Bronchial epithelial cell (primary cell): ENCODE measurements at places on chromosomes 11 and 22. TPM values are rescaled to one million over a fixed set of nuclear protein-coding genes. Genes with fewer than 3 reads are reported as not detected.

TMEM151A gene
- not detected in 2 replicates for total RNA-seq

C11orf97 gene
- not detected in 2 replicates for total RNA-seq

TUB gene
- 0.13 and 0.26 TPM in 2 replicates for total RNA-seq

CEND1 gene
- total RNA-seq = not detected in 2 replicates

OR51A4 gene
- not detected in 2 replicates for total RNA-seq

DNA sequence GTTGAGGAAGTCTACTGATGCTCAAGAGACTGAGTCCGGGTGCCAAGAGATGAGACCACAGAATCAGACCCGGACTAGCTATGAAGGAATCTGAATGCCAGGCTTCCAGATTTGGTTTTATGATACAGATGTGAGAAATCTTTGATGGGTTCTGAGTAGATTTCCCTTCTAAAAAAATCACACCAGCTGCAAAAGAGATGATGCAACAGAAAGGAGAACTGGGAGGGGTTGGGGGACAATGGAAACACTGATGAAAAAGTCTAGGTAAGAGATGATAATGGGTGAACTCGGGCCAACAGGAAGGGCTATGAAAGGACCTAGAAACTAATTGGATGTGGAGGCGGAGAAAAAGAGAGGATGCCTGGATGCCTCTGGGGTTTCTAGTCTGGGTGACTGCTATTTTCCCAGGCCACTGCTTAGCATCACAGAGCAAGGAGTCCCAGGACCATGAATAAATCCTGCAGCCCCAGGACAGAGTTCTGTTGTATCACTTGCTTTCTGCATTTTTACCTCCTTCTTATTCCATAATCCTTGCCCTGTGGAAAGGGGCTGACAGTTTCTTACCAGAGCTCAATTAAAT lies 115.4 kb upstream of the SEZ6L start:
- DNase-seq = no peak

GRCh38 chr22:42439821-42440674 lies 7.8 kb upstream of the NFAM1 start:
- DNase-seq = no peak

- no peak for DNase-seq
These were observed 98.7 kb upstream of the OR5AK2 start for GRCh38 chr11:56889986-56890385.

DNA sequence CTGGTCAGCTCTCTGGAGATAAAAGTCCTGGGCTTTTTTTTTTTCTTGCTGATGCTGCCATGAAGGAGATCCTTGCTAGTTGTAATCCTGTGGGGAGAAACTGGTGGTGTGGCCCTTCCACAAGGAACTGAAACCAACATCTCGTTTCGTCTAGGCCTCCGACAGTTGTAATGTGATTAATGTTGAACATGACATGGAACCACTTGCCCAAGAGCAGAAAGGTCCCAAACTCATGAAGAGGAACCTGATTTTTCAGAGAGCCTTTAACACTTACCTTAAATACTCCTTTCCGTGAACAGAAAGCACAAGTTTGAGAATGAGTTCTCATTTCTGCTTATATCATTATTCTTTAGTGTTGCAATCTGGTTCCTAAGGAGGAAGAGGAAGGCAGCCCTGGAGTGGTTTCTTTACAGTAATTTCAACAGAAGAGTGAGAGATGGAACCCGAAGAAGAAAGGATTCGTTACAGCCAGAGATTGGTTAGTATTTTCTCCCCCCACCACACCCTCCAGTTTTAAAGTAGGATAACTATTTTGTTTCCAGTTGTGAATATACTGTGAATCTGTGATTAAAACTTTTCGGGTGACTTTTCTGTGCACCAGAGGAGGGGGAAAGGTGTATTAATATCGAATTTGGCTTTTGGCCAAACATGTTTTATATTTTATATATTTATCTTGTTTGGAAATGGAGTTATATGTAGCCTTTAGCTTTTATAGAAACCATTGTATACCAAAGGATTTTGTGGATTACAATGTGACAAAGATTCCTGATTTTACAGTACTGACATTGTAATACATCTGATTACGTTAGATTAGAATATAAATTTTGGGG lies 2.0 kb downstream of the KDM2A start:
- DNase-seq = peak; percentile 32

GRCh38 chr11:34299284-34299972 lies 58.4 kb downstream of the ABTB2 start:
- DNase-seq = no peak

DNA sequence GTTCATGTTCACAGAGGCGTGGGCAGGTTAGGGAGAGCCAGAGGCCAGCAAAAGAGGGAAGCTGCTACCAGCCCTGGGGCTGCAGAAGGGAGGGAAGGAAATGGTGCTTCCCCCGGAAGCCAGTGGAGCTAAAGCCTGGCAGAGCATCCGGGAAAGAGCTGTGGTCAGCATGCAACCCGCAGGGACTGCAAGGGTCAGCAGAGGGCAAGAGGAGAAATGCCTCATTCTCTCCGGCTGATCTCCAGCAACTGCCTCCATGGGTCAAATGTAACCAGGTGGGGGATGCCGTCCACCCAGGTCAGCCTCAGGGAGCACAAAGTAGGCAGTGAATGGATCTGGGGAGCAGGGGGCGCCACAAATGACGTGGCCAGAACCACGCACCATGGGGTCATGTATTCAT lies 36.9 kb upstream of the PRR5 start:
- no peak for DNase-seq

GRCh38 chr22:46052801-46053562 lies 76.0 kb upstream of the WNT7B start:
- no peak for DNase-seq

GRCh38 chr11:57597461-57597915 lies at the start of gene SERPING1:
TSS of gene SERPING1 (plus strand) at chr11:57597685. CDS start at chr11:57598271, 586 bp downstream.
- no peak for DNase-seq

DNA sequence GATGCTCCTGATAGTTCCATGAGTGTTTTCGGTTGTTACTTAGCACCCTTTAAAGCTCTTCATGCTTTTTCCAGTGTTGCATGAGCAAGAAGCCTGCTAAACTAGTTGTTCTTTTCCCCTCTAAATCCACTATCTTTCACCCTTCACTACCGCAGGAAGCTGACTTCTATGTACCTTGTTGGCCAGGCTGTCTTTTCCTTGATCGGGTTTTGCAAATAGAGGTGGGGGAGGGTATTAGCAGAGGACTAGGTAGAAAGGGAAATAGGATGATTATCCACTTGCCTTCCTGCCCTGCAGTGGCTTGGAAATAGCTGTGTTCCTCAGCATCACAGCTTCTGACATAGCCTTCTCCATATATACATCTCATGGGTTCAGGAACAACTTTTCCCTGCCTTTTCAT lies 23.9 kb downstream of the AASDHPPT start:
- no peak for DNase-seq

DNA sequence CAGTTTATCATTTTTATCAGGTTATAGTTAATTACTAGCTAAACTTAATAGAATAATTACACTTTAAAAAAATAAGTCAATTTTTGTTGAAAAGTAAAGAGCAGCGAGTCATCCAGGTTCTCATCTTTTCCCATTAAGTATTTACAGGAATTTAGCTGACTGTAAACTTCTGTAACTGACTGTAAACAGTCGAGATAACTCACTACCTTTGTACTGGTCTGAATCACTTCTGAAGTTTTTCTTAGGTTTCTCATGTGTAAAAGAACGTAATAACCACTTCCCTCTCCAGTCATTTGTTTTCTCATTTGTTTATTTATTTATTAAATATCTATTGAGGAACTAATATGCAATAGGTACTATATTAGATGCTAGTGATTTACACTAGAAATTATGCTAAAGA lies 270.8 kb downstream of the DYNC2H1 start:
- peak; percentile 57 for DNase-seq

GRCh38 chr11:115488945-115489344 lies 15.3 kb downstream of the CADM1 start:
- peak; percentile 87 for DNase-seq

- peak; percentile 80 for DNase-seq
These were observed 78.3 kb upstream of the AKIP1 start for GRCh38 chr11:8832571-8833260.

GRCh38 chr22:30876915-30877553 lies 91.5 kb downstream of the MORC2 start:
- no peak for DNase-seq

DNA sequence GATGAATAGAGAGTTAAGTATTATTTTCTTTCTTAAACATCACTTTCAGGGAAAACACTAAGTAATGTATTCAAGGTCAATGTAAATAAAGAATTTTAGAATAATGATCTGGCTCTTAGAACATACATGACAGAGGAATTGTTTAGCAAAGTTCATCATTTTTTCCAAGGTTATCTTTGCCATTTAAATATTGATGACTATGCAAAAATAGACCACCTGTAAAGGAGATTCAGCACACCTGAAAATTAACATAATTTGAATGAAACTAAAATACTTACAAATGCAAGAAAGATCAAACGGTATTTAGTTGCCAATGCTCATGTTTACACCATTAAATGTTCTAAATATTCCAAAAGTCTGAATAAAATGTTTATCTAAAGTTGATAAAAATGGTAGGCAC lies 782.6 kb upstream of the CHORDC1 start:
- DNase-seq = no peak

DNA sequence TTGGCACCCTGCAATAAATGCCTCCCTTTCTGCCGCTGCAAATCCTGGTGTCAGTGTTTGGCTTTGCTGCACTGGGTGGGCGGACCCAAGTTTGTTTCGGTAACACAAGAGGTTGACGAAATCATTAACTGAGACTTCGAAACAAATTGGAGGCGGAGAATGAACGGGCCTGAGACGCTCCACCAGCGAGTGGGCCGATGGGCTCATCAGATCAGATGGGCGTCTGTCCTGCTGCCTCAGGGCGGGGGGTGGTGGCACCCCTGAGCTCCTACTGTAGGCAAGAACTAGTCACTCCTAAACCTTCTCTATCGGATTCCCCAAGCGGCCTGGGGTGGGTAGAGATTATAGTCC lies 918 bp upstream of the CAPN5 start:
- DNase-seq = peak; percentile 30

GRCh38 chr11:62710001-62710345 lies 2.5 kb downstream of the GNG3 start:
- DNase-seq = no peak

GRCh38 chr22:23970816-23971486 lies 3.3 kb downstream of the DDT start:
- DNase-seq = no peak

DNA sequence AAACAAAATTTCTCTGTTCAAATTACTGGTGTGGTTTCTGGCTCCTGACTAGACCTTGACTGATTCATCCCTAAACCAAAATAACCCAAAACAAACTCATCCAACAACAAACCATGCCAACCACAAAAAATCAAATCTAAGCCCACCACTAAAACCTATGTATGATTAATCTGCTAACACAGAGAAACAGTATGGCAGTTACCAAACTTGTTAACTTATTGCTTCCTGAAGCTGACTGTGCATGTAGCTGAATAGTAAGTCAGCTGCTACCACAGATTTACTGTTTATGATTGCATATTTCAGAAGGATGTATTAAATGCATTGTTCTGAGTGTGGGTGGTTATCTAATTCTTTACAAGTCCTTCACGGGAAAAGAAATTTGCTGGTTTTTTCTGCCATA lies 231.1 kb downstream of the SWAP70 start:
- no peak for DNase-seq

DNA sequence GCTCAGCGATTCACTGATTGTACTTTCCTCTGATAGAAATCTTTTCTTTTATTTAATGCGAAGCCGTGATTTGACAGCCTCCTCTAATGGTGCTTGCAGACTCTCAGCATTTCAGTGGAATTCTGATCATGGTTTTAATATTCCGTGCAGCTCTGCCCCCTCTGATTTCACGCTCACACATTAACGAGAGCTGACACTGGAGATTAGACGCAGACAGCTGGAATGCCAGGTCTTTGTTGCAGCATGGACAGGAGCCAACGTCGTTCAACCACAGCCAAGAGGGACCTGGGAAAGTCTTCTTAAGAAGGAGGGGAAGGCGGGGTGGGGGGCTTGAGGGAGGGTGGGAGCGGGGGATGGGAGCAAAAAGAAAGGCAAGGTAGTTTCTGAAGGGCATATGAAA lies 186.4 kb downstream of the BLID start:
- DNase-seq = peak; percentile 34

DNA sequence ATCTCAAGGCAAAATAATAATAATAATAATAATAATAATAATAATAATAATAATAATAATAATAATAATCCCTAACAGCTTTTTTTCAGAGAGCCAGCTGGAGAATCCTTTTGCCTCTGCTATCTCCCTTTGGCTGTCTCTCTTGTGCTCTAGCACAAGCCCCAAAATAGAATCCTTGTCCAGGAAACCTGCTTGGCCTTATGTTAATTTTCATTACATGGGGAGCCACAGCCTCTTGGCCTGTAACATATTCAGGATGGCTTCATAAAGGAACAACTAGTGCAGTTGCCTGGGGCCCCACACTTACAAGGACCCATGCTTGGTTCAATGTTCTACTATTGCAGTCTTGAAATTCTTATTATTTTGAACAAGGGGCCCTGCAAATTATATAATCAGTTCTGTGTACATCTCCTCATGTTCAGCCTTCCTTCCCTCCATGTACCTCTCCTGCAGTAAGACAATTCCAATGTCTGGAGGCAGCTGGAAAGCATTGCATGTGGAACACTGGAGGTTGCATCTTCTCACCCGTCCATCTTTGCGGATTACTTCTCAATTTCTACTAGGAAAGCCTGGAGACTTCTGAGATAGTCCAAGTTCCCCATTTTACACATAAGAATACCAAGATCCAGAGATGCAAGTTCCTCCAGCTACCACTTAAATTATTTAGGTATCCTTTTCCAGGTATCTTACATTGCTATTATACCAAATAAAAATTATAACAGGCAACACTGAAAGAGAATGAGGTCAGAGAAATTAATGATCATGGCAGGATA lies 37.8 kb upstream of the SORL1 start:
- no peak for DNase-seq

GRCh38 chr11:2772544-2773031 lies 72.8 kb upstream of the KCNQ1OT1 start:
- DNase-seq = peak; percentile 52

- DNase-seq = peak; percentile 3
These were observed 467.0 kb downstream of the LUZP2 start for GRCh38 chr11:24963852-24964251.

- DNase-seq = no peak
These were observed 11.9 kb downstream of the SAAL1 start for GRCh38 chr11:18093959-18094358.

DNA sequence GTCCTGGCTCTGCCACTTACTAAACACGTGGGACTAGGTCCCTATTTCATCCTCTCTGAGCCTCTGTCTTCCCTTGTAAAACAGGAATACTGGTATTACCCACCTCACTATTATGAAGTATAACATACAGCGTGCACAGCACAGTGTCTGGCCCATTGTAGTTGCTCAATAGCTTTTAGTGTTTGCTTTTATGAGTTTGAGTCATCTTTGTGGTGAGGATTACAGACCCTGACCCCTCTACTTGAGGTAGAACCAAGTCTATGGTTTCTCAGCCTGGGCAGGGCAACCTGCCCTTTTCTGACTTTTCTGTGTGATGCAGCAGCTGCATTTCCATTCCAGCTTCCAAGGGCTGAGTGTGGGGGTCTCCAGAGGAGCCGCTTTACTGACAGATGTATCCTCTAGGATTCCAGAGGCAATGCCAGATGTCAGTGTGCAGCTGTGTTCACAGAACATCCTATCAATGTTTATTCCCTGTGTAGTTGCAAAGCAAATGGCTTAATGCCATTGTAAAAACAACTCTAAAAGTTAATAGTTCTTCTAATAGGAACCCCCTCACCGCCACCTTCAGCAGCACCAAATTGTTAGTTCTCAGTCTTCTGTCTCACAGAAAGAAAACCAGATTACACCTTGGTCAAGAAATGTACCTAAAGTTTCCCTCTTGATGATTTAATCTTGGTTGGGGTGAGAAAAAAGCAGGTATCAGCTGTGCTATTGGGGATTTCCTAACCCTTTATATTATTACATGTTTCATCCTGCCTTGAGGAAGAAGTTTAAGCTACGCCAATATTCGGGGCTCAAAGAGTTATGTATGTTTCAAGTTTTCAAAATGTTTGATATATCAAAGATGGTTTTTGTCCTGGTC lies 16.8 kb downstream of the PRR5L start:
- DNase-seq = peak; percentile 90
